ENCODE measurements at places on chromosomes 1 and 21. TPM values are rescaled to one million over a fixed set of nuclear protein-coding genes. Genes with fewer than 3 reads are reported as not detected.

GNG4 gene
- 38.2 TPM for total RNA-seq

GRIK1 gene
- 0.77 TPM for total RNA-seq

GRCh38 chr1:93111561-93111960, 32.5 kb downstream of the MTF2 start:
- no peak overlapping the region for H3K4me3 ChIP-seq
- DNase-seq = no peak
- peaks cover 31% of the 10 kb centered on the region for H3K36me3 ChIP-seq
- H3K27ac ChIP-seq = no peak overlapping the region
- H3K4me1 ChIP-seq = peaks cover 3% of the 10 kb centered on the region

DNA sequence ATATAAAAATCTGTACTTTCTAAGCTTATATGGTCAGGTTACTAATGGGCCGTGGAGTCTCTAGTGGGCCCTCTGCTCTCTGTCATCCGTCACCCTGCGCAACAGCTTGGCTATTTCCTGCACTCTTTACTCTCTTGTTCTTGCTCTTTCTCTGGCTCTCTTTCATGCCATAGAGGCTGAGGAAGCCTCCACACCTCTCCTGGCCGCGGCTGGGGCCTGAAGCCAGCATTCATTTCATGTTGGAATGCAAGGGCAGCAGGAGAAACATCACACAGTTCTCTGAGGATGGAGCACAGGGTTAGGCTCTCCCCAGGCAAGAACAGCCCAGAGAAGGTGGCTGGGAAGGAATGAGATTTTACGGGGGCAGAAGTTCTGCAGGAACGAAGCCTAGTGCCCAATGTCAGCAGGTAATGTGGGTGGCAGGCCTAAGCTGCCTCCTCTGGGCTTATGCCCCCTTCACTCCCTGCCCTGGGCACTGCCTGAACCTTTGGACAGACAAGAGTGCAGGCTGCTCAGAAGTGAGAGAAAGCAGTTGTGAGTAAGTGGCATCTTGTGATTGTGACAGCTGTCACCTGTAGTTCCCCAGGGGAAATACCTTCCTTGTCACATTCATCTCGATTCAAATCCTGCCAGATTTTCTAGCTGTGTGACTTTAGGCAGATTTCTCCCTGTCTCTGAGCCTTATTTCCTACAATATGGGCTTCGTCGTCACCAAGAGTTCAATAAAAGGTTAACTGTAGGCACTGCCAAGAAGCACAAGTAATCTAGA, 3.6 kb upstream of the FHAD1 start:
- no peak overlapping the region for H3K4me3 ChIP-seq
- H3K4me1 ChIP-seq = peaks cover 41% of the 10 kb centered on the region
- H3K27ac ChIP-seq = no peak overlapping the region
- DNase-seq = no peak
- no peaks in the 10 kb centered on the region for H3K36me3 ChIP-seq
